Breast epithelium (tissue), 4 donors: ENCODE measurements at places on chromosomes 5 and 9. TPM values are rescaled to one million over a fixed set of nuclear protein-coding genes. Genes with fewer than 3 reads are reported as not detected.

DNA sequence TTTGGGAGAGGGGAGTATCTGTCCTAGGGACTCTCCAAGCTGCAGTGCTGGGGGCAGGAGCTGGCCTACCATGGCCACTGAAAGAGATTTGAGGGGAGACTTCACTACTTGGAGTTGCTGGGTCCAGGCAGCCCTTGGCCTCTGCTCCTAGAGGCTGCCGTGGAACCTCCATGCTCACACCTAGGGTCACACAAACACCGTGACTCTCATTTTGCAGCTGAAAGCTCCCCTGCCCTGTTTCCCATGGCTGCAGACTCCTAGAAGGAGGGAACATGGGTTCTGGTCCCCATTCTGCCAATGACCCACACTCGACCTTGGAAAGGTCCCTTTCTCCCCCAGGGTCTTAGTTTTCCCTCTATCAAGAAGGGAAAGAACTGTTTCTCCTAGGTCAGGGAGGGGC is 147.1 kb upstream of the PPP1R26 start:
- H3K4me1 ChIP-seq = no peaks in the 10 kb centered on the region
- H3K27ac ChIP-seq = no peak overlapping the region
- H3K4me3 ChIP-seq = no peak overlapping the region
- no peaks in the 10 kb centered on the region for H3K36me3 ChIP-seq
- no peak for DNase-seq

SOWAHA gene
- total RNA-seq = 0.66 TPM

DNA sequence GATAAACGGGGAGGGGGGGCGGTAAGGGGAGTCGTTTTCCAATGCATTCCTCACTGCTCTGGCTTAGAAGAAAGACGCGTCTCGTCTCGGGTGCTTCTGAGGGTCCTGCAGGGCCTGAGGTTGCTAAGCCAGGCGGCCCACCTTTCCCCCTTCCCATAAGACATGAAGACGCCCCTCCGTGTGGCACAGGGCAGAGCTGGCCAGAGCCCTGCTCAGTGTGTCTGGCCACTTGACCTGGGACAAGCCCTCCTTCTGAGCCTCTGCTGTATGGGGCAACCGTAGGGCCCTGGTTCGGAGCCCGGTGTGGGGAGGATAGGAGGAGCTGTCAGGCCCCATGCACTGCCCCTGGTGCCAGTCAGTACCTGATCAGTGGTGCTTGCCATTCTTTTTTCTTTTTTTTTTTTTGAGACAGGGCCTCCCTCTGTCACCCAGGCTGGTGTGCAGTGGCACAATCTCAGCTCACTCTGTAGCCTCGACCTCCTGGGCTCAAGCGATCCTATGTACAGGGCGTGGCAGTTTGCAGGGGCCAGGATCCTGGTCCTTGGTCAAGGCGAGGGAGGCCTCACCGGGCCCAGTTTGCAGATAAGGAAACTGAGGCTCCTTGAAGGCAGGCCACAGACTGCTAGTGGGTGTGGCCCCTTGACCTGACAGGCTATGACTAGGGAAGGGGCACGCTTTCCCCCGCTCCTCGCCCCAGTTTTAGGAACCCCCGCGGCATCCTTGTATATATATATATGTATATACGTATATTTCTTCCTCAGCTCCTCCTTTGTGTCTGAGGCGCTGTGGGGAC is 172.3 kb upstream of the IER5L start:
- no peaks in the 10 kb centered on the region for H3K36me3 ChIP-seq
- no peaks in the 10 kb centered on the region for H3K4me1 ChIP-seq
- peak overlapping the region; percentile 92 for H3K27ac ChIP-seq
- H3K4me3 ChIP-seq = no peak overlapping the region
- H3K27me3 ChIP-seq = no peaks in the 10 kb centered on the region
- no peak for DNase-seq

GAPT gene
- 1.2 TPM for total RNA-seq

PCDHA12 gene
- 5.0 TPM for total RNA-seq

DNA sequence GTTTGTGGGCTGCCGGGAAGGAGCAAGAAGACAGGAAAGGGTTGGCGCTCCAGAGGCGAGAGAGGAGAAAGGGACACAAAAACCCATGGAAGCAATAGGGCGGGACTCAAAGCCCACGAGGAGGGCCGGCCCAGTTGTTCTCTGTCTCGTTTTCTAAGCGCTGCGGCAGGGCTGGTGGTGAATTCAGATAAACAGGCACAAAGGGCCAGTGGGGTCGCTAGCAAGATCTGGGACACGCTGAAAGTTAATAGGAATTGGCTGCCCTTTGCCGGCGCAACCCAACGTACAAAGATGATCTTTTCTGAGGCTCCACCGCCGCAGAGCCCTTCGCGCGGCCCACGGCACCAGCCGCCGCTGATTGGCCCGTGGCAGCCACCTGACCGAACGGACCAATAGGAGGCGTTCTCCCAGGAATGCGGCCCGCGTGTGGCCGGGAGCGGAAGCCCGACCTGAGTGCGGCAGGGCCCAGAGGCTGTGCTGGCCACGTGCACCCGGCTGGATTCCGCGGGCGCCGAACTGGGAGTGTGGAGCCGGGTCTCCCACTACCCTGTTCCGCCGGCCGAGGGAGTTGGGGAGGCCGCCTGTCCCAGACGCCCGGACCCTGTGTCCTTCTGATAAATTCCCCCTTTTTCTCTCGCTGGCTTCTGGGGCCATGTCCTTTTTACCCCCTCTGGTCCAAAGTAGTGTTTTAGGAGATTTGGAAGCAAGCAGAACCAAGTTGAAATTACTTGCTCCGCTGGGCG is 16.8 kb upstream of the NSD1 start:
- DNase-seq = peak; percentile 82
- H3K4me3 ChIP-seq = peak overlapping the region; percentile 60
- no peaks in the 10 kb centered on the region for H3K27me3 ChIP-seq

DNA sequence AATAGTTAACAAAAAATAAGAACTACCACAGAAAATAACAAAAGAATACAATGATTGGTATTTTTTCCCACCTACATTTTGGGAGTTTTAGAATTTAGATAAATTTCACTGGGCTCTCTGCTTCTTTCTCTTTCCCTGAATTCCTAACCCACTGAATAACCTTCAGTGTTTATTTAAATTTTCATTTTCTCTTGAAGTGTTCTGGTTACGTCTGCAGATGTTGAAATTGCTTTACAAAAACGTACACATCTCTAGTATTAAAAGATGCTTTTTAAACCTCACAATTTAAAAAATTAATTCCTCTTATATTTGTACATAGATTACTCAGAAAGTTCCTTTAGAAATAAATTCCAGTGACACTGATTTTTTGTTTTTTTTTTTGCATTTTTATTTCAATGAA is 158.7 kb upstream of the TUT7 start:
- no peak overlapping the region for H3K4me3 ChIP-seq
- no peaks in the 10 kb centered on the region for H3K36me3 ChIP-seq
- no peak overlapping the region for H3K27ac ChIP-seq
- no peaks in the 10 kb centered on the region for H3K27me3 ChIP-seq
- no peak for DNase-seq

DNA sequence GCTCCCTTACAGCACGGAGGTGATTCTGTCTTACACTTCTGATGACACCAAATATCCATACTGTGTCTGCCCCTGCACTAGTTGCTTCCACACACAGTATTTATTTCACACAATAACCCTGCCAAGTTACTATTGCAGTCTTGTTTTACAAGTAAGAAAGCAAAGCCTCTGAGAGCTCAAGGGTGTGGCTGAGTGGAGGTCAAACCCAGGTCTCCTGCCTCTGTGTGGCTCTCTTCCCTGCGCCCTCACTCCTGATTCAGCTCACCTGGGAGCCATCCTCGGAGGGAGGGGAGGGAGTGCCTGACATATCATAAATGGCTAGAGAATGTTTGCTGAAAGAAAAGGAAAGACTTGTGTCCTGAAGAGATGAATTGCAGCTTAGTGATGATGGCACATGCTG is 41.0 kb downstream of the MVB12B start:
- no peaks in the 10 kb centered on the region for H3K36me3 ChIP-seq
- H3K27ac ChIP-seq = no peak overlapping the region
- no peak overlapping the region for H3K4me3 ChIP-seq
- H3K4me1 ChIP-seq = no peaks in the 10 kb centered on the region

DNA sequence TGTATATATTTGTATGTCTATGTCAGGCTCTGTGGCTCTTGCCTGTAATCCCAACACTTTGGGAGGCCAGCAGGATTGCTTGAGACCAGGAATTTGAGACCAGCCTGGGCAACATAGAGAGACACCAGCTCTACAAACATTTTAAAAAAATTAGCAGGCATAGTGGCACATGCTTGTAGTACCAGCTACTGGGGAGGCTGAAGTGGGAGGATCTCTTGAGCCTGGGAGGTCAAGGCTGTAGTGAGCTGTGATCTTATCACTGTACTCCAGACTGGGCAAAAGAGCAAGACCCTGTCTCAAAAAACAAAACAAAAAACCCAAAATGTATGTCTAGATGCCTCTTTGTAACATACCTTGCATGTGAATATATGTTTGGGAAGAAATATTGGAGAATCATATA is 15.8 kb downstream of the ARRDC3 start:
- no peak for DNase-seq
- no peak overlapping the region for H3K27ac ChIP-seq
- no peaks in the 10 kb centered on the region for H3K27me3 ChIP-seq
- no peaks in the 10 kb centered on the region for H3K4me1 ChIP-seq

- no peak overlapping the region for H3K27ac ChIP-seq
- no peak overlapping the region for H3K4me3 ChIP-seq
- no peak for DNase-seq
- H3K4me1 ChIP-seq = no peaks in the 10 kb centered on the region
- H3K36me3 ChIP-seq = no peaks in the 10 kb centered on the region
These were observed 128.2 kb upstream of the MYO10 start for GRCh38 chr5:17064241-17064640.

TAF11L12 gene
- not detected for total RNA-seq

RLN2 gene
- total RNA-seq = 1.6 TPM

DNA sequence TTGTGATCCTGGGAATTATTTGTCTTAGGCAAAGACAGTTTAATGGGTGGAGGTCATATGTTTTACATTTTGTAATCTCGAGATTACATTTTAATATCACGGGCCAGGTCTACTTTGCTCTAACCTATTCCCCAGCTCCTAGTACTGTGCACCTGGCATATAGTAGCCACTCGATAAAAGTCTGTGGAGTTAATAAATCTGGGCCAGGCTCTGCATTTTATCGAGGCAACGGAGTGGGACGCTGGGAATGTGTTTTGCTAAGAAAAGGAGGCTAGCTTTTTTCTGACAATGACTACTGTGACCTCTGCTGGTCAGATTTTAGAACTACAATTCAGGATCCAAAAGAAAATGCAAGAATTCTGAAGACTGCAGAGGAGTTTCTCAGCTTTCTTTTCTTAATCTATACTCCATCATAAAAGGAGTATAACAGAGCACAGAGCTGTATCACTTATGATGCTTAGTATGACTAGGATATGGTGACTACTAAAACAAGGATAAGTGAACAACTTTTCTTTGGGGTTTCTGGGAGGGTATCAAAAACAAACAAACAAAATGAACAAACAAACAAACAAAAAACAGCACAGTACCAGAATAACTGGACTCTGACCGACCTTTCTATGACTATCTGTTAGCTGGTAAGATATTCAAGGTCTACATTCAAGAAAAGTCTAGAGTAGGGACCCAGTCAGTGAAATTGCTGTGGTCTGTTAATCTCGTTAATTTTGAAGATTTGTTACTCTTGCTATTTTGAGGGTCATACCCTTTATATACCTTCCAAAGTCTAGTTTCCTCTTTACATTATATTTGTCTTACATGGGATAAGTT is 46.1 kb upstream of the CER1 start:
- DNase-seq = no peak
- no peak overlapping the region for H3K27ac ChIP-seq
- H3K27me3 ChIP-seq = no peaks in the 10 kb centered on the region
- H3K36me3 ChIP-seq = no peaks in the 10 kb centered on the region

DNA sequence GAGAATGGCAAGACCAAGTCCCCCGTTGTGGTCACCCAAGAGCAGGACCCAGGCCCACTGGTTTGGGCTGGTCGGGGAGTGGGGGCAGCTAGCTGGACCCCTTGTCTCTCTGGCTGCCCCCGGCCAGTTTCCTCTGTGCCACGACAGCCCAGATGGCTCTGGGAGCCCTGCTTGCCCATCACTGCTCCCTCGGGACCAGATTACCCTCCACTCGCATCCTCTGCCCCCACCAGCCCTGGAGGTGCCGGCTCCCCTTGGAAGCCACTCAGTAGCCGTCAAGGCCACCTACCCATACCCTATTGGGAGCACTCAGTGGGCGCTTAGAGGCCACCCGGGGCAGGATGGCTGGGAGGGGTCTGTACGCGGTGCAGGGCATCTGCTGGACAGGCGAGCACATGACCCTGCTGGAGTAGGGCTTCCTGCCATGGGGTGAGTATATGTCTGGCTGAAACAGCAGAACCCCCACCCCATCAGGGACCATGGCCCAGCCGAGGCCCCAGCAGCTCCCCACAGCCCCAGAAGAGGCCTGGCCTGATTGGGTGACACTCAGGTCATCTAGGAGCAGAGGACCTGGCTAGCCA is 70.0 kb downstream of the ZNF354C start:
- no peak overlapping the region for H3K4me3 ChIP-seq
- H3K27me3 ChIP-seq = no peaks in the 10 kb centered on the region
- no peaks in the 10 kb centered on the region for H3K4me1 ChIP-seq
- DNase-seq = no peak
- no peaks in the 10 kb centered on the region for H3K36me3 ChIP-seq

NR3C1 gene
- total RNA-seq = 51.1 TPM

ARID3C gene
- 0.29 TPM for total RNA-seq

IZUMO3 gene
- not detected for total RNA-seq

DNA sequence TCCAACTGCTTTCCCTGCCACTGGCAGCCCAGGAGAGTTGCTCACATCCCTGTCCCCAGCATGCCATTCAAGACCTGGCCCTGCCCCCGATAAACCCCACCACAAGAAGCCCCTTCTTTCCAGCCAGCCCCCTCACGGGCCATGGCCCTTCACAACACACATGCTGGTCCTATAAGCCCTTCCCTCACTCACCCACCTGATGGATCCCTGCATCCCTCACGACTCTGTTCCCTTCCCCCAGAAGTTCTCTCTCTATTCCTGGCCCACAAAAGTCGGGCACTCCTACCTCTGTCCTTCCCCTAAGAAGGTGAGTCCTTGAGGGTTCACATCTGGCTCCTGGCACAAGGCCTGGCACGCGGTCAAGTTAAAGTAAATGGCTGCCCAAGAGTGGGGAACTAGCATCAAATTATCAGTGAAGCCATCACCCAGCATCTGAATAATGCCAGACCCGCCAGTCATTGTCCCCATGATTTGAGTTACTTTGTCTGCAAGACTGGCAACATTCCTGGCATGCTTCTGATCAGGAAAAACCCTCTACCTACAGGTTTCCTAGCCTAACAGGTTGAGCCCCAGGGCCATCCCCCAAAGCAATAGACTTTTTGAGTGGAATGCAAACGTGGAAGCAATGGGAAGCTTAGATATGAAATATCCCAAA is 65.9 kb downstream of the CRB2 start:
- no peaks in the 10 kb centered on the region for H3K4me1 ChIP-seq
- no peaks in the 10 kb centered on the region for H3K36me3 ChIP-seq
- DNase-seq = no peak
- no peak overlapping the region for H3K27ac ChIP-seq
- no peaks in the 10 kb centered on the region for H3K27me3 ChIP-seq

PCDHA4 gene
- total RNA-seq = 0.64 TPM

DNA sequence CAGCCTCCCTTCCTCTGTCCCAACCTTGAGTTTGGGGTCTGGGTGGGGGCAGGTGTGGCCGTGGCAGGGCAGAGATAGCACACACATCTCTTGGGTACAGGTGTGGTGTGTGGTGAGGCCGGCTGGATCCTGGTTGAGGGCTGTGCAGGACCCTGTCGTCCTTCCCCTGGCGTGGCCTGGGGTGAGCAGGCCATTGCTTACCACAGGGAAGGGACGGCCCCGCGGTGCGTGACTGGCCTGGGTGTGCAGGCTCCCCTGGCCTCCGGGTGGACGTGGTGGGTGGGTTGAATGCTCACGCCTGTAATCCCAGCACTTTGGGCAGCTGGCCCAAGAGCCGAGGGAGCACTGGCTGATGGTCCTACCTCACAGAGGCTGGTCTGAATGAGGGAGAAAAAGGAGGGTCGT is 1.2 kb downstream of the ARRDC1 start:
- peak overlapping the region; percentile 99 for H3K4me3 ChIP-seq
- DNase-seq = no peak
- H3K27me3 ChIP-seq = peaks cover 3% of the 10 kb centered on the region
- H3K4me1 ChIP-seq = peaks cover 15% of the 10 kb centered on the region
- H3K27ac ChIP-seq = peak overlapping the region; percentile 88
